Activated CD8-positive, alpha-beta memory T cell treated with anti-CD3 and anti-CD28 coated beads for 48 hours (primary cell): ENCODE measurements at places on chromosomes 11 and 22.

DNA sequence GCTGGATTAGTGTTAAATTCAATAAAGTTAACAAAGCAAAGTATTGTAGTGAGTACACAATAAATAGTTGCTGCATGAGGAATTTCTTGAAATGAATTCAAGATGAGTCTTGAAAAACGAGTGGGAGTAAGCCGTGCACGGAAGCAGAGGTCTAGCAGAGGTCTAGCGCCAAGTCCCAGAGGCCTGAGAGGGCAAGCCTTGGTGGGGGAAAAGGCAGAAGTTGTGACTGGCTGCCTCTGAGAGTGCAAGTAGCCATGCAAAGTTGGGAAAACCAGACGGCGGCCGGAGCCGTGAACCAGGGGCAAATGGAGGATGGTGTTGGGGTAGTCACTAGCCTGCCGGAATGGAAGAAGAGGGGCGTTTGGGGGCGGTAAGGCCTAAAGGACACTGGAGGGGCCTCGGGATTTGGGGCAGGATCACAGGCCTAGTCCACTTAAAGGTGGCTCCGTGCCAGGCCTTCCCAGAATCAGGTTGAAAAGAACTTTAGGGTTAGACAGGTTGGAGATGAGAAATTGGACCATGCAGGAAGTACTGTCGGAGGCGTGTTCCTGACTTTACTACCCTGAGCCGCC, 379 bp upstream of the SLC3A2 start:
- peak; percentile 30 for DNase-seq

DNA sequence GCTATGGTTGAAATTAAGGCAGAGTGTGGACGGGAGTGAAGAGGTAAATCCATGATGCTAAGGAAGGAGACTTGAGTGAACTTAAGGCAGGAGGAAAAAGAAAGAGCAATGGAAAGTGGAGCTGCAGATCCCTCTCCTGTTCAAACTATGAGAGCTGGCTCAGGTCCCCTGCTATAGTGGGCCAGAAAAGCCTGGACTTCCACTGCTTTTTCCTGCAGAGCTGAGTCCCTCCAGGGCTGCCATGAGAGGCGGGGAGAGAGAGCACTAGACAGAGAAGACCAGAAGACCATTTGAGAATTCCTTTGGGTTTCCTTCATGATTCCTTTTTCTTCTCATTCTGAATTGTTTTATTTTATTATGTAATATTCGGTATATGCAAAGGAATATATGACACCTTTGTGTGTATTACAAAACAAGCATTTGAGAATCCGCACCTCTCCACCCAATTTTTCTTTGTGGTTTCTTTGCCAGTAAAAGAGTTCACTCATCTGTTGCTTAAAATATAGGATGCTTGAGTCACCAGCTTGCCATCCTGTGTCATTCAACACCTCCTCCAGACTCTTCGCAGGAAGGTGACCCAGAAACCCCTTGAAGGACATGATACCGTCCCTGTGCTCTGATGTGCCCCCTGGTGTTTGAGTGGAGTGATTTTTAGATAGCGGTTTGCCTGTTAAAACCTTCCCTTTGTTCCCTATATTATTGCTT, 24.4 kb downstream of the SREBF2 start:
- DNase-seq, result no peak

DNA sequence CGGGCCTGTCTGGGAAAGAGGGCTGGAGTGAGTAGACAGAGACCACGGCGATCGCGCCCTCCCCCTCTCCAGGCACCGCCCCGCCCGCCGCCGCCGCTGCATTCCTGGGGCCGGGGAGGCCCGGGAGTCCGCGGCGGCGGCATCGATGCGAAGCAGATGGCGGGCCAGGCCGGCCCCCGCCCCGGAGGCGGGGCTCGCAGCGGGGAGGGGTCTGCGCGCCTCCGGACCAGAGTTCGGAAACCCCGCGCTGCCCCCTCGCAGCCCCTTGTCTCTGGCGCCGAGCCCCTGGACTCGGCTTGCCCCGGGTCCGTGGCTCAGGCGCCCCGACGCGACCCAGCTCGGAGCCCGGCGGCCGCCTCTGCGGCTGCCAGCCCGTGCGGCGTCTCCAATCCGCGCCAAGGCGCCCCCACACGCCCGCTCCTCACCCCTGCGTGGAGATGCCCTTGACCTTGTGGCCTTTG, 1.3 kb downstream of the SCARF2 start:
- no peak for DNase-seq

DNA sequence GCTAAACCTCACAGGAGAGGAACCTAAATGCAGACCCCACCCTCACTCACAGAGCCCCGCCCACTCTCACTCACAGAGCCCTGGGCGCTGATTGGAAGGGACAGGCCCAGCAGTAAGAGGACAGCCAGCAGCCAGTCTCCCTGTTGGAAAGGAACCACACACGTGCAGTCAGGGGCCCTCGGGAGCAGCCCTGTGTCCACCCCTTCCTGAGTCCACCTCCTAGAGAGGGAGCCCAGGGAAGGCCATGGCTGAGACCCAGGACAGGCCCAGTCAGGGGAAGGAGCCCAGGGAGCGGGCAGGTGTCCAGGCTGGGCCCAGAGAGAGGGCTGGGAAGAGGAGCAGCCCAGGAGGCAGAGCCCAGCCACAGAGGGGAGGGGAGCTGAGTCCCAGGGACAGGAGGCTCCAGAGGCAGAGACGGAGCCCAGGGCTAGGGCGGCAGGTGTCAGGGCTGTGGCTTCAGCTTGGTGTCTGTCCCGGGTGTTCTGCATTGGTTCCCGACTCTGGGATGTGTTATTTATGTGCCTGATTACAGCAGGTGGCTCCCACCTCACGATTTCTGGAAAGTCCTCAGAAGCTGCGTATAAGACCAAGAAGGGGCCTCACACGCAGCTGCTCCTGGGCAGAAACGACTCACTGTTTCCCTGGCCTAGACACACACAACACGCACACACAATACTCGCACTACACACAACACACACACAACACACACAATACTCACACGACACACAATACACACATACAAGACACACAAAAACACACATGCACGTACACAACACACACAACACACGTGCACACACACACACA, 9.0 kb upstream of the APOBEC3H start:
- DNase-seq, result no peak

DNA sequence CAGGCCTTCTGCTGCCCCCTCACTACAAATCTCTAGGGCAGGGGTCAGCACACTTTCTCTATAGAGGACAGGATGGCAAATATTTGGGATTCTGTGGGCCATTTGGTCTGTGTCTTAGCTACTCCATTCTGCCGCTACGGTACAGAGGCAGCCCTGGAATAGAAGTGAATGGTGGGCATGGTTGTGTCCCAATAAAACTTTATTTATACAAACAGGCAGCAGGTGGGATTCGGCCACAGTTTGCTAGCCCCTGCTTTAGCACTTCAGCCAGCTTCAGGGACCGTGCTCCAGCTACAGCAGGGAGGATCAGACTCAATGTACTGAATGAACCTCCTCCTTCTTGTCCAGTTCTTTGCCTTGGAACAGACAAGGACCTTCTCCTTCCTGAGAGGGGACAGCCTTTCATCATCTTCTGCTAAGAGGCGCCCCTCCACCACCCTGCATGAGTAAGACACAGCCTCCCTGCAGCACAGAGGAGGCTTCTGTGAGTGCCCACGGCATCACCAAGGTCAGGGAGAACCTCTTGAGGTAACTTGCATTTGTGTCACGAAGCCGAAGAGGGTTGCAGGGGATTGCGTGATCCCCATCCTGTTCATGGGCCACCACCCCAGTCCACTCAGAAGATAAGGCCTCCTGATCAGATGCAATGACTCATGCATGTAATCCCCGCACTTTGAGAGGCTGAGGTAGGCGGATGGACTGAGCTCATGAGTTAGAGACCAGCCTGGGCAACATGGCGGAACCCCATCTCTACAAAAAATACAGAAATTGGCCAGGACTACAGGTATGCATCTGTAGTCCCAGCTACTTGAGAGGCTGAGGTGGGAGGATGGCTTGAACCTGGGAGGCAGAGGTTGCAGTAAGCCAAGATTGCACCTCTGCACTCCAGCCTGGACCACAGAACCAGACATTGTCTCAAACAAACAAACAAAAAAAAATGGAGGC, 4.6 kb downstream of the C11orf24 start:
- no peak for DNase-seq

- no peak for DNase-seq
Measured at GRCh38 chr22:26567610-26568009, 22.3 kb downstream of the TPST2 start.
